ENCODE measurements at places on chromosomes 6 and 20. TPM values are rescaled to one million over a fixed set of nuclear protein-coding genes. Genes with fewer than 3 reads are reported as not detected.

SSTR4 gene
- polyA plus RNA-seq, result not detected

REM1 gene
- 1.4 TPM for polyA plus RNA-seq

NHLRC1 gene
- 3.2 TPM for polyA plus RNA-seq

RCAN2 gene
- polyA plus RNA-seq, result 20.0 TPM

C20orf202 gene
- polyA plus RNA-seq, result 0.10 TPM

- no peak for DNase-seq
Measured at GRCh38 chr6:117829594-117830319, 77.3 kb upstream of the SLC35F1 start.

GRCh38 chr6:1659816-1660215, 50.1 kb downstream of the FOXC1 start:
- no peak for DNase-seq

DNA sequence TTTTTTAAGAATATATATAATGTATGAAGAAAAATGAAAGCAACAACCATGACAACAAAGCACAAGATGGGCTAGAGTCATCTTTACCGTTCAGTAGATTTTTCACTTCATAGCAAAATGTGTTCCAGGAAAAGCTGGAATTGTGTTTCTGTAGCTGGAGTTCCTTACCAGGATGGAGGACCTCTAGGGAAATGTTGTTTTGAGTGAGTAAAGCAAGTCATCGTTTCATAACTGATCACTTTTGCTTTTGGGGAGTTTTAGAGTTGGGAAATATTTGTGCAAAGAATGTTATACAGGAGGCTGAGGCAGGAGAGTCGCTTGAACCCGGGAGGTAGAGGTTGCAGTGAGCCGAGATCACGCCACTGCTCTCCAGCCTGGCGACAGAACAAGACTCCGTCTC, 151.6 kb downstream of the SASH1 start:
- DNase-seq, result no peak

DNA sequence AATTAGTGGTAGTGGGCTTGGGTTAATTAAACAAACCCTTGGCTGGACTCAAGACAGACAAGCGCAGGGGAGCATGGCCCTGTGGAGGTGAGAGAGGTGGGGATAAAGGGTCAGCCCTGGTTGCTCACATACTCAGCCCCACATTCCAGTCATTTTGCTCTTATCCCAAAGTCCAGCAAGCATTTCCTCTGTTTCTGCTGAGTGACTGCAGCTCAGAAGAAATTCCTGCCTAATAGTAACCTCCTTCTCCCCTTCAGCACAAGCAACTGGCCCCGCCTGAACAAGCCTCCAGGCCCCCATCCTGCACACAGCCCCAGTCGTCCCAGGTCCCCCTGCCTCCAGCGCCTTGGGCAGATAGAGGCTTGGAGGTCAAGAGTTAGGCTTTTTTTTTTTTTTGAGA, 3.6 kb upstream of the TFEB start:
- no peak for DNase-seq

DNA sequence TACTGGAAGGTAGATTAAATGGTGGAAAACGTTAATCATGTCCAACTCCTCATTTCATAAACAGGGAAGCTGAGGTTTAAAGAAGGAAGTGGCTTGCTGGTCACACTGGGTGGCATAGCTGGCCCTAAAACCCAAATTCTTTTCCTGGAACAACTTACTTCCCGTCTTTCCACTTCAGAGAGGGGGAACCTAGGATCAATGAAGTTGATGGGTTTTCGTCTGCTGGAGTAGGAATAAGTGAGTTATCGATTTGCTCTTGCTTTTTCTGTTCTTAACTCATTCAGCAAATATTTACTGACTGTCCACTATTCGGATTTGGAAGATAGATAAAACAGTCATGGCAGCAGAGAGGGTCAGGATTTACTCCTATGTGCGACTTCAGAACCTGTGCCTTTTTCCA, 1.2 kb upstream of the SYS1 start:
- DNase-seq, result no peak

- DNase-seq, result no peak
Measured at GRCh38 chr6:28537509-28538140, 11.9 kb downstream of the GPX5 start.

DNA sequence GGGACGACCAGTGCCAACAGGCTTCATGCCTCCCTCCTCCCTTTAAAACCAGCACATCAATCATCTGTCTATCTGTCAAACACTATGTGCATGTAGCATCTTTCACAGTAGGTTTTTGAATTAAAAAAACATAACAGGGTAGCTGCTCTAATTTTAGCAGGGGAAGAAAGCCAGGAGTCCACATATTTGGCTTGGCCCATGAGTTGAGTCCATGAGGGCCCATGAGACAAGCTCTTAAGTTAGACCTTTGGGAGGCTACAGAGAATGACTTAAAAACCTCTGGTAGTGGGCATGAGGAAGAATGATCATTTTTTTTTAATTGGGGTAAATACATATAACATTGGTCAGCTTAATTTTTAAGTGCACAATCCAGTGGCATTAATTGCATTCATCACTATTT, 194.9 kb downstream of the UTRN start:
- DNase-seq, result no peak

DNA sequence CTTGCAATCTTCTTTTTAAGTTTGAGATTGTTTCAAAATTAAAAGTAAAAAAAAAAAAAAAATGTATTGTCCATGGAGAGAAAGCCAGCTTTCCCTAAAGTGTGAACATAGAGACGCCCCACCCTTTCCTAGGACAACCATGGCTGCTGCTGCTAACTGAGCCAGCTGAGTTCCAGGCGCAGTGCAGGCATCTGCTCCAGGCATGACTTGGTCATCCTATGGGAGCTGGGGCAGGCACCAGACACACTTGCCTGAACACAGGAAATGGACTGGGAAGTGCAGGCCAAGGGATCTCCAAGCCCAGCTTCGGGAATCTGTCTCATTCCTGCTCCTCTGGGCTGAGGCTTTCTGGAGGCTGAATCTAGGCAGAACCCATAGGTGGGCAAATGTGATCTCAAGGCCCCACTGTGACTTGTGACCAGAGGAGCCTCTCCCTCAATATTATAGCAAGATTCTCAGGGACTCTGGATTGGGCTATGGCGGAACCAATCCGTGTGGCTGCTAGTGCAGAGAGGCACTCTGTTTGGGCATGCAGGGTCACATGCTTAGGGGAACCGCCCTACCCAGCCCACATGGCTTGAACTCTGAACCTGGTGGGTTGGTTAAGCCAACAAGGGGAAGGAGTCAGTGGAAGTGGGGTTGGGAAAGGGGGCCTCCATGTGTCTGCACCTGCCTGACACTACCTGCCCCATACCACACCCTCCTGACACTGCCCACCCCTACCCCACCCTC, 138.2 kb upstream of the CST7 start:
- DNase-seq, result no peak

GRCh38 chr20:45377269-45377668, 856 bp downstream of the TP53TG5 start:
- DNase-seq, result no peak

DNA sequence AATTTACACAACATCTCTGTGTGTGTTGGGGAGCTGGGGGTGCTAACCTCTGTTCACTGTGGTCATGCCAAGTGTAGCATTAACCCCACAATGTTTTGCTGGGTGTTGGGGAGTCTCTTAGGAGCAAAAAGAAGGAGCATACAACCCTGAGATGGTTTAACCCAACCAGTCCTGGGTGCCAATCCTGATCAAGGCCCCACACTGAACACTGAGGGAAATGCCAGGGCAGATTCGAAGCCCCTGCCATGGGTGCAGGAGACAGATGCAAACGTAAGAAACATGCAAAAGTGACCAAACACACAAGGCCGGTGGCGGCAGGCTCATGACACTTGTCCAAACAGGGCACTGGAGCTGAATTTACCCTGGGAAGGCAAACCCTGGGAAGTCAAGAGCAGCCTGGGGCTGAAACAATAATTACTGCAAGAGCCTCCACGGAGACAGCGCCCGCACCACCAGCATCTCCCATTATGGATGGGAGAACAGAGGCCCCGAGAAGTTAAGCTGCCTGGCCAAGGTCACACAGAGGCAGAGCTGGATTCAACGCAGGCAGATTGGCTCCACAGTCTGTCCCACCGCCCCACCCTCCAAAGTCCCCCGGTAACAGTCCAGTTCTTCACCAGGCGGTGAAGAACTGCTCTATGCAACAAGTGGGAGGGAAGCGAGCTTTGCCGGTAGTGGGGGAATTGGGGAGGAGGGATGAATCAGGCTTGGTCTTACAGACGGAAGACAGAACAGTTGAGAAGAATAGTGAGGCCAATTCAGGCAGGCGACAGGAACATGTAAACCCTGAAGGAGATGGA, 8.5 kb downstream of the ACSS1 start:
- no peak for DNase-seq

All from psoas muscle (tissue), 8 donors.